ENCODE measurements at places on chromosomes 7 and 10.

GRCh38 chr7:45407730-45408408, 166.3 kb upstream of the ADCY1 start:
- no peak for DNase-seq

DNA sequence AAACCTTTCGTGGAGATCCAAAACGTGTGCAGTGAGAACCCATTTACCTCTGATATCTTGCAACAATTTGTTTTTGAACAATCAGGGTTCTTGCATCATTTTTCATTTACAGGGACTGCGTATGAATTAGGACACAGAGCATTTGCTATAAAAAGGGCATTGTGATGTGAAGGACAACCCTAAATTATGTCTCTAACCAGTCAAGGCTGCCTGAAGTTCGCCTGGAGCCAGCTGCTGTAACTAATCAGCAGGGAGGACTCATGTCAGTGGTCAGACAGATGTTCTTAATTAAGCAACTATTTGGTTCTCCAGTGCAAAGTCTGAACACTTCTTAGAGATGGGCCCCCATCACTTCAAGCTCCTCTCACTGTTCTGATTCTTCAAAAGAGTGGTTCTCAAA, 674.8 kb downstream of the KCNMA1 start:
- DNase-seq, result no peak

GRCh38 chr10:92801978-92802872, 46.1 kb upstream of the EXOC6 start:
- DNase-seq, result no peak

GRCh38 chr10:125152450-125153368, 7.7 kb downstream of the CTBP2 start:
- no peak for DNase-seq

DNA sequence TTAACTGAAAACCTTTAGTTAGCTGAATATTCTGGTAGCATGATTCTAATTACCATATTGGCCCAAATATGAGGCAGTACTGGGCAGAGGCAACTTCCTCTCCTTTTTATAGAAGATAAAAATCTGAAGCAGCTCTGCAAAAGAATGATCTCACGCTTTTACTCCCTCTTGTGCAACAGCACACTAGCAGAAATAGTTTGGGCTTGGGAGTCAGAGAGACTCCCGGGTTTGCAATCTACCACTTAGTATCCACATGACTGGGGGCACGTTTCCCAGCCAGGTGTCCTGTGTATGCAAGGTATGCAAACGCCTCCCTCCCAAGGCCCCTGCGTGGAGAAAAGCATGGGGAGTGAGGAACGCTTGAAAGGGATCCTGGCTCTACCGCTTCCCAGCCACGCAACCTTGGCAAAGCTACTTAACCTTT, 47.2 kb upstream of the RHEB start:
- DNase-seq, result no peak

GRCh38 chr10:86793696-86794095, 37.3 kb downstream of the BMPR1A start:
- DNase-seq, result no peak

GRCh38 chr7:7491044-7491443, 44.6 kb downstream of the COL28A1 start:
- no peak for DNase-seq

DNA sequence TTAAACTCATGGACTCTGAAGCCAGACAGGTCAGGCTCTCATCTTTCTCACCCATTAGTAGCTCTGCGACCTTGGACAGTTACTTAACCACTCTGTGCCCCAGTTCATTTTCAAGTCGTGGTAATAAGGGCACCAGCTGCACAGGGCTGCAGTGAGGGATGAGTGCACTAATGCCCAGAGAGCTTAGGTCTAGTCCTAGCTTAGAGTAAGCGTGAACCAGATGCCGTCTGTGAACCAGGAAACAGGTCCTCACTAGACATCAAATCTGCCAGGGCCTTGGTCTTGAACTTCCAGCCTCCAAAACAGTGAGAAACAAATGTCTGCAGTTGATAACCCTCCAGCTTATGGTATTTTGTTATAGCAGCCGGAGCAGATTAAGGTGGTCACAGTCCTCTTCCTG, 222.4 kb upstream of the PFKP start:
- DNase-seq, result no peak

DNA sequence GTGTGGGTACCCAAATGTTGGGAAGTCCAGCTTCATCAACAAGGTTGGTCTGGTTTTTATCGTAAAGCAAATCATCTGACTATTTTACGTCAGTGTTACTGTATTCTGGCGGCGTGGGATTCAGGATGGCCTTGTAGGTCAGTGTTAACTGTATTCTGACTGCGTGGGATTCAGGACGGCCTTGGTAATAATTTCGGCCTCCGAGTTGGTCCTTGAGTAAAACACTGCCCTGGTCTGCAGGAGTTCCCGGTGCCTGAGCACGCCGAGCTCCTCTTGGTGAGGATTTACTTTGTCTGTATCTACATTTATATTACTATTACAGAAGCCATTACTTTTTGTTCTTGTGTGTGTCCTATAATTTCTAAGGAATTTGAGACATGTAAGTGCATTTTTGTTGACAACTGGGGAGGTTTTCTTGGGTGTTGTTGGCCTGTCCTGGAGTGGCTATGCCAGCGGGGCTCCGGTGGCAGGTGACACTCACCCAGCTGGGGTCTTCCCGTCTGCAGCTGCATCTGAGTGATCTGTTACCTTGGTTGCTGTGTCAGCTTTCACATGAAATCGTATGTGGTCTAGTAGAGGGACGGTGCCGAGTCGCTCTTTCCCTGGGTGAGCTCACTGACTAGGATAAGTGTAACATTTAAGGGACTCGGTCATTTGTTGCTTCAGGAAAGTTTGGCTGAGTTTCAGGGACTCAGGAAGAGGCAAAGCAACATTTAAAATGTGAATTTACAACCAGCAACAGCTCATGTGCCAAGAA, 9.2 kb downstream of the GTPBP4 start:
- DNase-seq, result no peak

GRCh38 chr10:115402699-115403098, 309.5 kb downstream of the ATRNL1 start:
- DNase-seq, result no peak

DNA sequence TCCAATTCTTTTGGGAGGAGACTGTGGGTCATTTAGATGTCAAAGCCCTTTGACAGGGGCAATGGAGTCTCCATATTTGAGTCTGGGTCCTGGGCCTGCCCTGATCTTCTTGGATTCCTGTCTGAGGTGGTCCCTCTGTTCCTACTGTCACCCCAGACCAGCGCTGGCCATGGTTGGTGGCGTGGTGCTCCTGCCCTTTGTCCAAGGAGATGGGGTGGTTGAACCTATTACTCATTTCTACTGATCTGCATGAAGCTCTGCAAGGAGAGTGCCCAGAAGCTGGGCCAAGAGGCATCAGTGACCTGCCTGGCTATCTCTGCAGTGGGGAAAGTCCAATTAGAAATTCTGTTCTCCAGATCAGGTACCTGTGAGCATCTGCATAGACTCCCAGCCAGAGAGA, 355.6 kb upstream of the NUPR2 start:
- DNase-seq, result no peak

- DNase-seq, result no peak
Measured at GRCh38 chr10:18681971-18682411, 22.8 kb downstream of the ARL5B start.

- DNase-seq, result no peak
Measured at GRCh38 chr10:102335184-102335583, 60.3 kb upstream of the NFKB2 start.

- DNase-seq, result no peak
Measured at GRCh38 chr10:30828680-30829079, 199.1 kb upstream of the LYZL2 start.

DNA sequence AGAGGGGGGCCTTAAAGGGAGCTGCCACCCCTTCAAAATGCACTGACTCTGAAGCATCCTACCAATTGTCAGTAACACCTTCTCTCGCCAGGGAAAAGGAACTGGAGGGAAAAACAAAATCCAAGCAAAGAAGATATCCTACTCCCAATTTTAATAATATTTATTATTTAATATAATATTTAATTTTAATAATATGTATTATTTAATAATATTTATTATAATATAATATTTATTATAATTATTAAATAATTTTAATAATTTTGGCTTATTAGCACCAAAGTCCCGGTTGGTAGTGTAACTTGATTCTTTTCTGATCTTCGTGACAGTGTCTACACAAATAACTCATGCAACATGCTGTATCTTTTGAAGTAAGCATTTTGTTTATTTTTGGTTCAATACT, 58.6 kb upstream of the AGBL3 start:
- DNase-seq, result no peak

GRCh38 chr7:38736138-38736537, 105.0 kb upstream of the AMPH start:
- no peak for DNase-seq

DNA sequence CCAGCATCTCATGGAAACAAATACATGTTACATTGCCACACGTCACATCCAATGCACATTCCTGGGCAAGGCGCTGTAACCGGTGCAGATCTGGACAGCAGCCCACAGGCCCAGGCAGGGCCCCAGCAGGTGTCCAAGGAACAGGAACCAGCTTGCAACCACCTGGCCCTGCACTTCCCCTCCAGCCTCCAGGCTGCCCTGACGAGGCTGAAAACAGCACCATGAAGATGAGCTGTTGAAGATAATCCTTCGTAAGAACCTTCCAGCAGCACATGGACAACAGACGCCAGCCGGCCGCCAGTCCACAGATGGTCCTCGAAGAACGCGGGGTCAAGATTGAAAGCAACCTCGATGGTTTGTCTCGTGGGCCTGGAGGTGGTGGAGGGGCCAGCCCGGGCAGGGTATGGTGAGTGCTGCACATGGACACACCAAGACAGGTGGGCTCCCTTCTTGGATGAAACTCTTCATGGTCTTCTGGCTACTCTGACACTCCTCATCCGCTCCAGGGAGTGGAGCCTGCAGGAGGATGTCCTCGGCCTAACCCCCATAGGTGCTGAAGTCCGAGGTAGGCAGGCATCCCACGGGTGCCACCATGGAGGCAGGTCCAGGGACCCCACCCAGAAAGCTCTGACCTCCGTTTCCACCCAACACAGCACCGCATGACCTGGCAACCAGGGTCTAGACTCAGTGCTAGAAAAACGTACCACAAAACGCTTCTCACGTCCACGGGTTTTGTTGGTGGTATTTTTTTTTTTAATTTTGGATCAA, 22.9 kb downstream of the PDGFA start:
- no peak for DNase-seq

- no peak for DNase-seq
Measured at GRCh38 chr10:108393089-108393488, 1228.6 kb upstream of the SORCS1 start.

- no peak for DNase-seq
Measured at GRCh38 chr7:64098-64915, 128.1 kb upstream of the FAM20C start.

DNA sequence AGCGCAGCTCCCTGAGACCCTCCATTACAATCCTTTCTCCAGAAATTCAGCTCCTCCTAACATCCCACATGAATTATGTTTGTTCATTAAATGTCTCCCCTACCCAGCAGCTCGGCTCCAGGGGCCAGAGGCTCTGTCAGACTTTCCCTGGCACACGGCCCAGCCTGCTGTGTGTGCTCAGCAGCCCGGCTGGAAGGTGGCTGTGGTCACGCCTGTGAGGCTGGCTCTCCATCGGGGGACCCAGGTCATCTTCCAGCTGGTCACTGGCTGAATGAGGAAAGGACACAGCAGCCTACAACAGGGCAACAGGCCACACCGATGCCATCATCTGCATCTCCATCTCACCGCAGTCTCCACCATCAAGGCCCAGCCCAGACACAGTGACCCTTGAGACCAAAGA, 219.8 kb downstream of the MAD1L1 start:
- DNase-seq, result no peak

GRCh38 chr7:37825038-37825437, 23.4 kb upstream of the NME8 start:
- DNase-seq, result no peak

- no peak for DNase-seq
Measured at GRCh38 chr10:122190176-122190943, 80.7 kb upstream of the BTBD16 start.

DNA sequence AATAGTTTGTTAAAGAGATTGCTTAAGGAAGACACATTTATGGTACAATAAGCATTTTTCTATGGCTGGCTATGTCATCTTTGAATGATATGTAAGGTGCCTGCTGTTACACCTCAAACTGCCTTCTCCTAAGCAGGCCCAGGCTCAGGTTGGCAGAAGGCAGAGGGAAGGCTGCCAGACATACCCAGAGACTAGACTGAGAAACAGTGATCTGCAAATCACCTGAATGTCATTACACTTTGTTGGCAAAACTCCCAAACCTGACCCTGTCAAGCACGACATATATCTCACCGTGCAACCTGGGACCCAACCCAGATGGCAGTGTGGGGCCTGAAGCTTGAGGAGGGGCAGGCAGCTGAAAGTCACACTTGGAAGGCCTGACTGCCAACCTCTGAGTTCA, 136.6 kb upstream of the TARP start:
- DNase-seq, result no peak

GRCh38 chr10:78518224-78518623, 484.6 kb downstream of the RPS24 start:
- DNase-seq, result no peak

DNA sequence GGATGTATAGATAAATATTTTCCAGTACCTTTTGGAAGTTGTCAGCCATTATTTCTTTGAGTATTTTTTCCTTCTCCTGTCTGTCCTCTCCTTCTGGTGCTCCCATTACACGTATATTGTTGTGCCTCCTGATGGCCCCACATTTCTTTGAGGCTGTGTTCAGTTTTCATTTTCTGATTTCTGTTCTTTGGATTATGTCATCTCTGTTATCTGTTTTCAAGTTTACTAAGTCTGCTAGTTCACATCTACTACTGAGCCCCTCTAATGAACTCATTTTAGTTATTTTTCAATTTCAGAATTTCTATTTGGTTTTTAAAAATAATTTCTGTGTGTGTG, 16.3 kb downstream of the RBM33 start:
- no peak for DNase-seq

- no peak for DNase-seq
Measured at GRCh38 chr10:6197321-6197720, 5.4 kb upstream of the PFKFB3 start.

DNA sequence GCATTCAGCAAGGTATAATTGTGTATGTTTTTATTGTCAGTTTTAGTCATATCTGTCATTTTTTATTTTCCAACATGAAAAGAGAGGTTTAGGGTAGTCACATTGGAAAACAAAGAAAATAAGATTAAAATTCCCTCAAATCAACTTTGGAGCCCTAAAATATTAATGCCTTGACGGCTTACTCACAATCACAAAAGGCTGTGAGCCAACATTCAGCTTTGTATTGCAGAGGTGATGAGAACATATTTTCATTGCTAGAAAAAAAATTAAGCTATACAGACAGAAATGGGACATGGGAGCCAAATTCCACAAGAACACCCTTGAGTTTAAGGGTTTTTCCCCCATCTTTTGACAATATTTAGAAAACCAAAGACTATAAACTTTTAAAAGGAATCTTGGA, 30.2 kb downstream of the CALD1 start:
- no peak for DNase-seq

DNA sequence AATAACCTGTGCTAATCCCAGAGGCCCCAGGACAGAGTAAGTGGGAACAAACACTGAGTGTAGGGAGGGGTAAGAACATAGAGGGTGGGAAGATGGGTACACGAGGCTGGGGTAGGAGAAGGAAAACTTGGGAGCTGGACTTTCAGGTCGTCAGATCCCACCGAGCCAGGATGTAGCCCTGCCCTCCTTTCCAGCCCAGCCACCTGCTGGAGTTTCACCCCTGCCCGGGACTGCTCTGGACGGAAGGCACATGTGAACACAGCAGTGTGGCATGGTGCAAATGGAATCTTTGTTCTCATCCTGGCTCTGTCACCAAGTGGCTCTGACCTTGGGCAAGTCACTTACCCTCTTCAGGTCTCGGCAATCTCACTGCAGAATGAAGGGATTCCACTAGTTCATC, 52.8 kb downstream of the PODXL start:
- no peak for DNase-seq
